PC-9 (cell line): ENCODE measurements at places on chromosomes 5 and 9. TPM values are rescaled to one million over a fixed set of nuclear protein-coding genes. Genes with fewer than 3 reads are reported as not detected.

Gene CDKN2A
- total RNA-seq = 282 and 404 TPM in 2 replicates

Gene MSH3
- 14.4 and 16.9 TPM in 2 replicates for total RNA-seq

Gene ANKRD31
- 0.23 and 0.48 TPM in 2 replicates for total RNA-seq

- peak within 1 kb of the TSS; percentile 72 for H3K4me3 ChIP-seq
- H3K27ac ChIP-seq = peak within 1 kb of the TSS; percentile 77
- H3K36me3 ChIP-seq = peaks cover 9% of the 10 kb centered on the region; the same call in 1 of the 2 replicates
Observed at GRCh38 chr9:109012876-109013678, at the start of gene CTNNAL1. Gene CTNNAL1 (minus strand): TSS chr9:109013499. CDS start chr9:109013442, 57 bp downstream.

DNA sequence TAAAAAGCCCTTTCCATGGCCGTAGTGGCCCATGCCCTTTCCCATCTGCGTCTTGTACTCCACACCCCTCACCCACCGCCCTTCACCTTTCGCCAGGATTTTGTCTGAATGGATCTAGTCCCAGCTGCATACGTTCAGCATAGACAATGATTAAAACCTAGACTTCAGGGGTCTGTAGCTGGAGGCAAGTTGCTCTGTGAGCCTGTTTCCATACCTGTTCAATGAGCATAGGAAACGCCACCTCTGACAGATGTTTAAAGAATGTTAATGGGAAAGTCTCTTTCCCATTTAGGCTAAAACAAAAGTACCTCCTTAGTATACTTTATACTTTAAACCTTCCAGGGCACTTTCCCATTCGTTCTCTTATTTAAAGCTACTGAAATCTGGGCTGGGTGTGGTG is 105.7 kb downstream of the SPRY4 start:
- H3K4me1 ChIP-seq = peaks cover 63% of the 10 kb centered on the region
- H3K27ac ChIP-seq = no peak overlapping the region
- no peak overlapping the region for H3K4me3 ChIP-seq
- no peaks in the 10 kb centered on the region for H3K27me3 ChIP-seq
- H3K36me3 ChIP-seq = no peaks in the 10 kb centered on the region

Gene FAT2
- 0.28 and 0.48 TPM in 2 replicates for total RNA-seq

DNA sequence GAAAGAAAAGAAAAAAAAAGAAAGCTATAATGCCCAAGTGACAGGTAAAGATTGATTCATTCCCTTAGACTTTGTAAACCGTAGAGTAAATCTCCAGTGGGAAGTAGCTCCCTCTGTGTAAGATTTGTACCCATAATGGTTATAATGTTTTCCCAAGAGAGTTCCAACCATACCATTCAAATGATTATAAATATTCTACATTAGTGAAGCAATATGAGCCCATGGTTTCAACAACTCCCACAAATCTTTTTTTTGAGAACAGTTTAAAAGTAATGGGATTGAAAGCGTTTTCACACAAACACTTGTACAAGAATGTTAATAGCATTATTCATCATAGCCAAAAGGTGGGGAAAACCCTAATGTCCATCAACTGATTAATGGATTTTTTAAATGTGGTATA is 58.0 kb downstream of the GRAMD2B start:
- DNase-seq = no peak
- peaks cover 16% of the 10 kb centered on the region; the same call in 1 of the 2 replicates for H3K36me3 ChIP-seq
- no peak overlapping the region for H3K4me3 ChIP-seq

- H3K27ac ChIP-seq = no peak overlapping the region
- no peak overlapping the region for H3K4me3 ChIP-seq
- peaks cover 9% of the 10 kb centered on the region; the same call in 1 of the 2 replicates for H3K36me3 ChIP-seq
- no peaks in the 10 kb centered on the region for H3K4me1 ChIP-seq
Observed at GRCh38 chr9:93652604-93653592, 76.5 kb downstream of the PHF2 start.

Gene CTSV
- 47.3 and 65.2 TPM in 2 replicates for total RNA-seq

- no peak for DNase-seq
- H3K4me3 ChIP-seq = no peak overlapping the region
- H3K36me3 ChIP-seq = no peaks in the 10 kb centered on the region
- no peaks in the 10 kb centered on the region for H3K27me3 ChIP-seq
- H3K27ac ChIP-seq = no peak overlapping the region
Observed at GRCh38 chr5:40037713-40038112, 612.9 kb upstream of the DAB2 start.

GRCh38 chr9:129894120-129894823 is 59.0 kb downstream of the USP20 start:
- no peak for DNase-seq
- no peaks in the 10 kb centered on the region for H3K27me3 ChIP-seq
- no peak overlapping the region for H3K4me3 ChIP-seq
- peaks cover 10% of the 10 kb centered on the region for H3K4me1 ChIP-seq
- no peak overlapping the region for H3K27ac ChIP-seq
- 0 out of 2 replicates have a peak, but pooled peaks cover 3% of the 10 kb centered on the region for H3K36me3 ChIP-seq

- H3K36me3 ChIP-seq = no peaks in the 10 kb centered on the region
- H3K4me3 ChIP-seq = no peak overlapping the region
- no peak overlapping the region for H3K27ac ChIP-seq
- 0 out of 2 replicates have a peak, but pooled peaks cover 4% of the 10 kb centered on the region for H3K4me1 ChIP-seq
- no peak for DNase-seq
- H3K27me3 ChIP-seq = no peaks in the 10 kb centered on the region
Observed at GRCh38 chr9:98427491-98427890, 172.0 kb upstream of the TBC1D2 start.

Gene IL4
- total RNA-seq = not detected in 2 replicates

DNA sequence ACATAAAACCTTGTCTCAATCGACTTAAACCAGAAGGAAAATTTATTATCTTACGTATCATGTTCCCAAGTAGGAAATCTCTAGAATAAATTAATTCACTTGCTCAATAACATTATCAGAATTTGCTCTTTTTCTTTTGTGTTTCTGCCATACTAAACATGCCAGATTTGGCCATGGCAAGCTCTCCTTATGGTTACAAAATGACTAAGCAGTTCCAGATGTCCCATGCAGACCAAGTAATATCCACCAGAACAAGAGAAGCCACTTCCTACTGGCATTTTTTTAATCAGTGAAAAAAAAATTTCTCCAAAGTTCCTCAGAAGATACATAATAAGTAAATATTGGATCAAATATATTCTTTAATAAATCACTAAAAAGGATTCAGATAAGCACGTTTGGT is 25.2 kb upstream of the ADAMTS6 start:
- H3K4me3 ChIP-seq = no peak overlapping the region
- no peak for DNase-seq
- no peaks in the 10 kb centered on the region for H3K4me1 ChIP-seq
- H3K36me3 ChIP-seq = no peaks in the 10 kb centered on the region

Gene EIF4E1B
- not detected in 2 replicates for total RNA-seq

- H3K36me3 ChIP-seq = no peaks in the 10 kb centered on the region
- no peak overlapping the region for H3K27ac ChIP-seq
- H3K4me3 ChIP-seq = no peak overlapping the region
- DNase-seq = no peak
- H3K27me3 ChIP-seq = no peaks in the 10 kb centered on the region
Observed at GRCh38 chr5:171010086-171010485, 148.3 kb downstream of the RANBP17 start.

DNA sequence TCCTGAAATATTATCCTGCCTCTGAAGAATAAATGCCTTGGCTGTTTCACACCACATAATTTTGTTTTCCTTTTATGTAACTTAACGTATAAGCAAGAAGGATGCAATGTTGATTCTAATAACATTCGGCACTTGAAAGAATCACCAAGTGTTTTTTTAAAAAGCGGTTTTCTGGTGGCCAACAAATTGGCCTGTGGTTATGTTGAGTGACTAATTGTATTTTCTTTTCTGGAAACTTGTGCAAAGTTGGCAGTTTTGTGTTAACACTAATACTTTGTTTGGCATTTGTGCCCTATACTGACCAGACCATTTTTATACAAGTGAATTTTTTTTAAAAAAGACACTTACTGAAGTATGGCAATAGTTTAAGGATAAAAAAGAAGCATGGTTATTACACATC is 452.7 kb downstream of the BNC2 start:
- DNase-seq = no peak
- H3K4me3 ChIP-seq = no peak overlapping the region
- H3K27ac ChIP-seq = 0 out of 2 replicates have a peak overlapping the region, but pooled peaks have one; percentile 32
- H3K36me3 ChIP-seq = no peaks in the 10 kb centered on the region
- H3K27me3 ChIP-seq = no peaks in the 10 kb centered on the region

- H3K4me1 ChIP-seq = no peaks in the 10 kb centered on the region
- H3K27ac ChIP-seq = no peak overlapping the region
- peaks cover 18% of the 10 kb centered on the region for H3K36me3 ChIP-seq
Observed at GRCh38 chr5:138778234-138778633, 25.0 kb downstream of the CTNNA1 start.

DNA sequence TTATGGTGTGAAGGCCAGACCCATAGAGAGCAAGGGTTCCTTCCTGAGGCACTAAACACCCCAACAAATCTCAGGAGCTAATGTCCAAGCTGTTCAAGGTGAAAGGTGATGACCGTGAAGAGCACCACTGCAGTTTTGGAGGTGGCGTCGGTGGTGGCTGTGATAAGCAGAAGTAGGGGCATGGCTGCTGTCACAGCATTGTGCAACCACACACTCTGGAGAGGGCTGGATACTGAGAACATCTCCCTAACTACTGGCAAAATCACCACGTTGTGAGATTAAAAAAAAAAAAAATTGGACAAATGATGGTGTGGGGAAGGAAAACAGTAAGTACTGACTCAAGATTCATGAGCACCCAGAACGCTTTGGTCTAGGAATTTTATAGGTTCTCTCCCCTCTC is 156.5 kb downstream of the PJA2 start:
- no peaks in the 10 kb centered on the region; the same call in 1 of the 2 replicates for H3K27me3 ChIP-seq
- H3K27ac ChIP-seq = no peak overlapping the region
- no peaks in the 10 kb centered on the region for H3K4me1 ChIP-seq
- no peak overlapping the region for H3K4me3 ChIP-seq
- DNase-seq = no peak

Gene EXD3
- 23.7 and 38.5 TPM in 2 replicates for total RNA-seq

Gene INSL6
- total RNA-seq = not detected in 2 replicates

Gene TAS2R1
- total RNA-seq = not detected in 2 replicates

Gene CDH9
- not detected in 2 replicates for total RNA-seq

- H3K27ac ChIP-seq = no peak overlapping the region
- H3K27me3 ChIP-seq = peaks cover 55% of the 10 kb centered on the region
- no peak for DNase-seq
- H3K36me3 ChIP-seq = no peaks in the 10 kb centered on the region
- H3K4me1 ChIP-seq = no peaks in the 10 kb centered on the region
- no peak overlapping the region for H3K4me3 ChIP-seq
Observed at GRCh38 chr5:168707716-168708695, 128.8 kb upstream of the PANK3 start.

Gene PCDHGA8
- not detected in 2 replicates for total RNA-seq

GRCh38 chr5:151153766-151154272 is 3.8 kb downstream of the ANXA6 start:
- H3K27me3 ChIP-seq = no peaks in the 10 kb centered on the region
- DNase-seq = no peak
- H3K4me1 ChIP-seq = no peaks in the 10 kb centered on the region
- H3K36me3 ChIP-seq = no peaks in the 10 kb centered on the region
- no peak overlapping the region for H3K4me3 ChIP-seq

DNA sequence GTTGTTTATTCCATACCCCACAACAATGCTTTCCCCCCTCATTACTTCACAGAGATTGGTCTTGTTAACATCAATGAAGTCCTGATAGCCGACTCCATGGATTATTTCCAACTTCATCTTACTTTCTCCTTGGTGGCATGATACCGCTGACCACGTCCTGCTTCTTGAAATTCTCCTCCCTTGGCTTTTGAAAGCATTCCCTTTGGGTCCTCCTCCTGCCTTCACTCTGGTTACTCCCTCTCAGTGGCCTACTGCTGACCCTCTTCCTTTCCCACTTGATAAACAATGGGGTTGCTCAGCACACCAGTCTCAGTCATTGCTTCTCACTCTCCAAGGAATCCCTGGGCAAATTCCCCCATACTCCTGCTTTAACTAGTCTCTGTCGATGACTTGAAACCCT is 283.9 kb downstream of the SEC61B start:
- H3K4me3 ChIP-seq = no peak overlapping the region
- H3K4me1 ChIP-seq = no peaks in the 10 kb centered on the region
- H3K27me3 ChIP-seq = peaks cover 3% of the 10 kb centered on the region; the same call in 1 of the 2 replicates
- no peak for DNase-seq
- H3K27ac ChIP-seq = no peak overlapping the region

Gene SPINK6
- not detected in 2 replicates for total RNA-seq

Gene SH2D3C
- 0.75 and 0.79 TPM in 2 replicates for total RNA-seq

DNA sequence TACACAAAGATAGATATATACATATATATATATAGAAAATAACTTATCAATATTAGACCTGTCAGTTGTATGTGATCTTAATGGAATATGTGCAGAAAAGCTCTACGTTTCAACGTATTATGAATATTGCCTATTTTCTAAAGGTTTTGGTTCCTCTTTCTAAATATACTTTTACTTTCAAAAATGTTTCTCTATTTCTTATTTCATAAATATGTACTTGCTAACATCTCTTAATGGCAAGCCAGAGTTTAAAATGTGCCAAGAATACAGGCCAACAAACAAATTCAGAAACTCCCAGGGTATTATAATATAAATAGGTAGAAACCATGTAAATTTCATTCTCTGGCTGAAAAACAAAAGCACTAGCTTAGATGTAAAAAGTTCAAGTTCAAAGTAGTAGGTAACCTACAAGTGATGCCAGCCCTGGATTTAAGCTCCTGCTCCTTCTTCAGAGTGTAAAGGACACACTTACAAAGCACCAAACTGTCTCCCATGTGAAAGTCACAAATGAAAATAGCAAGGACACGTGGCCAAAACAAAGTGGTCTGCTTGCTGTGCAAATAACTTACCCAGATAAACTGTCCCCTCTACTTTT is 685.1 kb upstream of the DMAC1 start:
- H3K27me3 ChIP-seq = no peaks in the 10 kb centered on the region
- no peak for DNase-seq
- no peaks in the 10 kb centered on the region for H3K4me1 ChIP-seq
- no peak overlapping the region for H3K27ac ChIP-seq

DNA sequence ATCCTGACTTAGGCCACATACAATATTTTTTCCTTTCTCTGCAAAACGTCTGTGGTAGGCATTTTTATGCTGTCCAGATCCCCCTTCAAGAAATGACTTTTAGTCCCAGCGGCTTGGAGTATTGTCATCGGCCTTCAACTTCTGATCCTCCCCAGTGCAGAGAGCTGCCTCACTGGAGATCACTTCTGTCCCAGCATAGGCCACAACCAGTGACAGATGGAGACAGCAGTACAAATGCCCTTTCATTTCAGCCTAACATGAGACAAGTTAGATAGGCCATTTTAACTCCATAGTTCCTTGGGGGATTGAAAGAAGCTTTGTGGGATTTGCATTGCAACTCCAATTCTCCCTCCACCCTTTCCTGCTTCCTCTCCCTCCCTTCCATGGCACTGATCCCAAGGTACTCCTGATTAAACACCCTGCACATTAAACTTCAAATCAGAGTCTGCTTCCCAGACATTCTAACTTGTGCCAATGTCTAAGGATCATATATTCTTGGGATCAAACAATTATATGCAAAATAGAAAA is 3.2 kb upstream of the MAMDC2 start:
- H3K4me1 ChIP-seq = no peaks in the 10 kb centered on the region; the same call in 1 of the 2 replicates
- no peaks in the 10 kb centered on the region for H3K36me3 ChIP-seq
- no peaks in the 10 kb centered on the region for H3K27me3 ChIP-seq
- H3K27ac ChIP-seq = no peak overlapping the region

Gene C1QTNF3
- total RNA-seq = 8.3 and 9.4 TPM in 2 replicates

Gene TCF7
- total RNA-seq = 8.9 and 13.0 TPM in 2 replicates

Gene SMC5
- total RNA-seq = 34.4 and 41.9 TPM in 2 replicates

- no peaks in the 10 kb centered on the region for H3K36me3 ChIP-seq
- no peak overlapping the region for H3K4me3 ChIP-seq
- peaks cover 3% of the 10 kb centered on the region; the same call in 1 of the 2 replicates for H3K27me3 ChIP-seq
- DNase-seq = no peak
- no peaks in the 10 kb centered on the region for H3K4me1 ChIP-seq
Observed at GRCh38 chr9:92008041-92008440, 58.0 kb upstream of the ROR2 start.

GRCh38 chr9:21709464-21710058 is 92.9 kb upstream of the MTAP start:
- H3K4me3 ChIP-seq = no peak overlapping the region
- H3K27me3 ChIP-seq = no peaks in the 10 kb centered on the region
- no peaks in the 10 kb centered on the region for H3K4me1 ChIP-seq
- no peaks in the 10 kb centered on the region for H3K36me3 ChIP-seq
- H3K27ac ChIP-seq = no peak overlapping the region

Gene ADAMTS13
- total RNA-seq = 7.1 and 11.1 TPM in 2 replicates
